Panc1 (cell line): ENCODE measurements at places on chromosomes 2 and 18. TPM values are rescaled to one million over a fixed set of nuclear protein-coding genes. Genes with fewer than 3 reads are reported as not detected.

Gene CHAC2
- total RNA-seq = 7.6 TPM

GRCh38 chr2:221747289-221747972 is 175.3 kb upstream of the EPHA4 start:
- no peak for DNase-seq

DNA sequence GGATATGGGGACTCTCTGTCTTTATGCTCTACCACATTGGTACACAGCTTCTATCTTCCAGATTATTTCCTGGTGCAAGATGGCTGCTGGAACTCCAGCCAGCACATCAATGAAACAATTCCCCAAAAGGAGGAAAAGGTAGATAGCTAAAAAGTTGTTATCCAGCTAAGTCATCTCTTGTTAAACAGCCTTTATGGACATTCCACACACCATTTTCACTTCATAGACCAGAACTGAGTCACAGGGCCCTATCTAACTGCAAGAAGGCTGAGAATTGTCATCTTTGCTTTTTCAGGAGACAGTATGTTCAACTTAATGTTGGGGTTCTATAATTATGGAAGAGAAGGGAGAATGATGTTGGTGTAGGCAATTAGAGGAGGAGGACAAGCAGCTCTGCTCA is 133.3 kb upstream of the NOSTRIN start:
- no peak for DNase-seq

GRCh38 chr2:15736396-15737180 is 144.9 kb downstream of the DDX1 start:
- DNase-seq = no peak

DNA sequence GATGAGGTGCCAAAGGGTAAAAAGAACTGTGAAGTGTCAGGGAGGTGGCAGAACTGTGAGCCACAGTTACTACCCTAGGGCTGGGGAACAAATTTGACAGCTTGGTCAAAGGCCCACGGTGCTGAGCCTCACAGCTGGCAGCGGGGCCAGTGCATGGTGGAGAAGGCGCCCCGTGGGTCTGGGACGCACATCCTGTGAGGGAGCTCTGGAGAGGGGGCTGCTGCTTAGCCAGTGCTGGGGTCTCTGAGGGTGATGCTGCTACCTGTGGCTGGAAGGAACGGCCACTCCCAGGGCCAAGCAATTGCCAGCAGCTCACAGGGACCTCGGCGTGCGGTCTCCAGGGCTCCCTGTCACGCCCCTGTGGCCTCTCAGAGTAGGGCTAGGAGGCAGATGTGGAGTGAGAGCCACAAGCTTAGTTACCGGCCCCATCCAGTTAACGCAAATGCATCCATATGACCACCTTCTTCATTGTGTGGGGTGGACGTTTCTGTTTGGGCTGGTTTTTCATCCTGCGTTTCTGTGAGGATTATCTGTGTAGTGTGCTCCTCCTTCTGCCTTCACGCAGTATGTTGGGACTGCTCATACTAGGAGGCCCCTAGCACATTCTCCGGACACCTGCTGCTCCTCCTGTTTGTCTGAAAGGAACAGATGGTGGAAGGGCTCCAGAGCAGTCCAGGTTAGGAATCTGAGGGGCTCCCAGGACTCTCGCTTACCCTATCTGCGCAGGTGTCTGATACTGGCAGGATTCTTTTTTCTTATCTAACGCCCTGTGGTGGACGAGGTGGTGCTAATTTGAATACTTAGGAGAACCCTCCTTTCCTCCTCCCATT is 26.0 kb downstream of the STK25 start:
- no peak for DNase-seq

DNA sequence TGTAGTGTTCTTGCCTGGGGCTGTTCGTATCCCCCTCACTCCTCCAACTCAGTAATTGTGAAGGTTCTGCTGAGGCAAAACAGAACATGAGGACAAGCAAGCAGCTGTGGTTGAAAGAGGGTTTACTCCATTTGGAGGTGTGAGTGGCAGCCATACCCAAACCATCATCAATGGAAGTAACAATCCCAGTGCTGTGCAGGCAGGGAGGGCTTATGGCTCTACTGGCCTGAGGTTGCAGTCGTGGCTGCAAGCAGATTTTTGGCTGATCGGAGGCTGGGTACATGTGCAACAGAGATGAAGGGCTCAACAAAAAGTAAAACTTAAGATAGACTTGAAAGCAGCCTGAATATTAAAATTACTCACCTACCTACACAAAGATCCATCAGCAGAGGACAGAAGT is 13.2 kb downstream of the SRSF7 start:
- no peak for DNase-seq

DNA sequence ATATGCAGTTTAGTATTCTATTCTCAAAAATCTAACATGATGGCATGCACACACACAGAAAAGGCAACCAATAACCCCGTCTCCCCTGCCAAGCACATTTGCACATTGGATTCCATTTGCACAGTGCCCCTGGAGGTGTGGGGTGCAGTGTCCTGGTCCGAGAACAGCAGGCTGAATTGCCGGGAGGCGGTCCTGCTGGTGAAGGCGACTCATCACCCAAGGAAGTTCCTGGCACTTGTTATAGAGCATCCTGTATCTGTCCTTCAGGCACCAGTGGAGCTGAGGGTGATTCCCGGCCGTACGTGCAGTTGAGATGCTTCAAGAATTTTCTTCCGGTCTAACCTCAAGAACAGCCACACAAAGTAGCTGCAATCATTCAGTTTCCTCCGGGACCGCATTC is 73.0 kb upstream of the RAB12 start:
- DNase-seq = no peak

Gene LINC00305
- not detected for total RNA-seq

DNA sequence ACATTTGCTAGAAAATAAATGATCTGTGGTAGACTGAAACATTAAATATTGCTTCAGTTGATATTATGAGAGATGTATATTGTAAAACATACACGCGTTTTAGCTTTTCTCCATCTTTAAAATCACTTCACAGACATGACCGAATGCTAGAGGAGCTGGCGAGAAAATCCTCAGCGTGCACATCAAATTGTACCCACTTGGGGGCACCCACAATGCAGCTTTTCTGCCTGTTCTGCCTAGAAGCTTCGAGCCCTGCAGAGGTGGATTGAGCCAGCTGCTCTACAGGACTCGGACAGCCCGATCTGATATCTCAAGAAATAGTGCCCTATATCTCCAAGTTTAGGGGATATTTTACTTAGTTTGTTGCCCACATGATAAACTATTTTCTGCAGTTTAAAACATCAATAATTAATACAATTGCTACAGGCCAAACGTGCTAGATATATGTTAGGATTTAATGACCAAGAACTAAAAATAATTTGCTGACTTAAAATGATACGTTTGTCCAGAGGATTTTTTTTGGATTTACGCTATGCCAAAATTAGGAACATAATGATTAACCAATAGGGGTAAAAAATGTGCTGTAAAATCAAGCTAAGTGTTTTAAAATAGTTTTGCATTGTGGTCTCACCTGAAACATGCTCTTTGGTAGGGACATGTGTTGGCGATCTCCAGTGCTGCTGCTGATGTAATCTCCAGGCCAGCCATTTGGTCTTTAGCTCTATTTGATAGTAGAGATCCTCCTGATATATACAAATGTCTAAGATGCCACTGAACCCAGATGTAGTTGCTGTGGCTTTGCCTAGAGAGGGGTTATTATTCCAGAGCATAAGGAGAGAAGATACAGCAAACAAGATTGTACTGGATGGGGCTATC is 22.3 kb upstream of the ATP5MC3 start:
- DNase-seq = no peak

DNA sequence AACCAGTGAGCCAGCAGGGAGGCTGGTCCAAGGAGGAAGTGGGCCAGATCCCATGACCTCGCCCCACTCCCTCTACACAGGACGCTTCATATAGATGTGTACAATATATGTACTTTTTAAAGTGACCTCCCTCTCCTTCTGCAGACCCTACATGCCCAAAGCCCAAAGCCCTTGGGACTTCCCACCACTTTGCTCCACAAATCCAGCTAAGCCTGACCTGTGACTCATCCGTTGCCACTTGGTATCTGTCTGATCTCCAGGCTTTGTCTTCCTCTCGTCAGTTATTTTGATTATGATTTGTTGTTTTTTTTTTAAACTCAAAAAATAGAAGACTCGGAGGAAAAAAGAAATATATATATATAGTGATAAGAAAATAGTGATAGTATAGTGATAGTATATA is 470.8 kb downstream of the KCNJ3 start:
- no peak for DNase-seq

Gene SAG
- total RNA-seq = not detected

- peak; percentile 7 for DNase-seq
Measured at GRCh38 chr18:34767601-34768027, 57.5 kb downstream of the DTNA start.

DNA sequence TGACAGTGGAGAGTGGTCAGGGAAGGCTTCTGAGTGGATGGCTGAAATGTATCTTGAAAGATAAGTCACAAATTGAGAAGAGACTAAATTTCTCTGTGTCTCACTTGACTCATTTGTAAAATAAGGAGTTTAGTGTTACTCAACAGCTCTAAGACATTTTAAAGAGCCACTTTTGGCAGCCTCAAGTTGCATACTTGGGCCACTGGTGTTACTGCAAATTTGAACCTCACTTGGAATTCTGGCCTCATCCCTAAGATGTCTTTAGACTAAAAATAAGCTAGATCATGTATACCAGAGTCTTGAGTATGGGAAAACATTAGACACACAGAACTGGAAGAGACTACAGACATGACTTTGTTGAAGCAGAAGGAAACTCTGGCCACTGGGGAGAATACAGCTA is 4.5 kb upstream of the MTLN start:
- no peak for DNase-seq

Gene HMSD
- 1.3 TPM for total RNA-seq

Gene DES
- total RNA-seq = 0.69 TPM

DNA sequence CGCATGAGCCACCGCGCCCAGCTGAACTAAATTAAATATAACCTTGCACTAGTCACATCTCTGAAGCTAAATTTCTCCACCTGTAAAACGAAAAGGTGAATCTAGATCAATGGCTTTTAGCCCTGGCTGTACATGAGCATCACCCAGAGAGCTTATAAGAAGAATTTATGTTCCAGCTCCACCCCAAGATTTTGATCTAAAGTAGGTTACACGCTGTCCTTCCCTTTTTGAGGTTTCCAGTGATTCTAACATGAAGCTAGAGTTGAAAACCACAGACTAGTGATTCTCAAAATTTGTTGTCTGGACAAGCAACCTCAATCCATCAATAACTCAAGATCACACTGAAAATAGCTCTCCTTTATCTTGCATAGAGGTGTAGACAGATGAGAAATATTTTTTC is 208.8 kb upstream of the CRIM1 start:
- DNase-seq = no peak

Gene CIB4
- total RNA-seq = 0.33 TPM

DNA sequence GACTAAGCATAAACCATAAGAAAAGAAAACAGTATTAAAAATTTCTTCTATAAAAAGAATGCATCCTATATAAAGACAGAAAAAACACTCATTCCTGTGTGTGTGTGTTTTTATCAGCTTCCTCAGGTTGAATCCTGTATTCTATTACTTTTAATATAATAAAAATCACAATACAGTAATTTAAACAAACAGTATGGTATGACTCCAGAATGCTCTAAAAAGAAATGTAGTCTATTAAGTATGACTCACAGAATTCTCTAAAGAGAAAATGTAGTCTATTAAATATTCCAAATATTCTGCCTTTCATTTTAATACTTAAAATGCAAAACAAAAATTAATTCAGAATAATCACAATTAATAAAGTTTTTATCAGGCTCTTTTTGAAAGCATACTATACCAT is 19.8 kb downstream of the CCDC88A start:
- no peak for DNase-seq

- DNase-seq = no peak
Measured at GRCh38 chr2:238369591-238370040, 49.3 kb downstream of the TRAF3IP1 start.

GRCh38 chr2:60499651-60500265 is 53.7 kb downstream of the BCL11A start:
- DNase-seq = no peak

GRCh38 chr2:64324746-64325410 is 129.1 kb upstream of the LGALSL start:
- DNase-seq = no peak

DNA sequence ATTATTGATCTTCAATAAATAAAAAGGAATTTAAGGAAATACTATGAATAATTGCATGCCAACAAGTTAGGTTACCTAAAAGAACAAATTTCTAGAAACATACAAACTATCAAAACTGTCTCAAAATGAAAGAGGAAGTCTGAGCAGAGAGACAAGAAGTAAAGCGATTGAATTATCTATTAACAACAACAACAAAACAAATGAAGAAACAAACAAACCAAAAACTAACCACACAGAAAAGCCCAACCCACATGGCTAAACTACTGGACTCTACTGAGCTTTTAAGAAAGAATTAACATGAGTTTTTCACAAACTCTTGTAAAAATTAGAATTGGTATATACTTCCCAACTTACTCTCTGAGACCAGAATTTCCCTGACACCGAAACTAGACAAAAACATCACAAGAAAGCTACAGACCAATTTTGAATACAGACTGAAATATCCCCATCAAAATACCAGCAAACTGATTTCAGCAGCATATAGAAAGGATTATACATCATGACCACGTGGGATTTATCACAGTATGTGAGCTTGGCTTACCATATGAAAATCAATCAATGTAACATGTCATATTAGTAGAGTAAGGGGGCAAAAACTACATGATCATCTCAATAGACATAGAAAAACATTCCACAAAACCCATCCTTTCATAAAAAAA is 16.6 kb upstream of the GALNT1 start:
- DNase-seq = no peak

Gene RNU2-63P
- 14.0 TPM for total RNA-seq

GRCh38 chr18:56721491-56721890 is 70.3 kb downstream of the WDR7 start:
- no peak for DNase-seq

- no peak for DNase-seq
Measured at GRCh38 chr2:215283221-215283620, 28.6 kb upstream of the ATIC start.

Gene TSPYL6
- not detected for total RNA-seq

Gene ASB3
- 12.9 TPM for total RNA-seq

GRCh38 chr2:137096693-137097092 is 331.3 kb downstream of the THSD7B start:
- no peak for DNase-seq

GRCh38 chr2:127314193-127314988 is 20.4 kb upstream of the ERCC3 start:
- no peak for DNase-seq

Gene C1GALT1C1L
- total RNA-seq = 0.54 TPM

GRCh38 chr18:42854558-42854957 is 260.9 kb downstream of the RIT2 start:
- no peak for DNase-seq
